ENCODE measurements at places on chromosomes 11 and 22. TPM values are rescaled to one million over a fixed set of nuclear protein-coding genes. Genes with fewer than 3 reads are reported as not detected.
A peak's percentile ranks its signal among the peaks of the same experiment; 100 is the strongest.

GRCh38 chr11:70060611-70061293 lies 17.4 kb upstream of the ANO1 start:
- no peak for DNase-seq

DNA sequence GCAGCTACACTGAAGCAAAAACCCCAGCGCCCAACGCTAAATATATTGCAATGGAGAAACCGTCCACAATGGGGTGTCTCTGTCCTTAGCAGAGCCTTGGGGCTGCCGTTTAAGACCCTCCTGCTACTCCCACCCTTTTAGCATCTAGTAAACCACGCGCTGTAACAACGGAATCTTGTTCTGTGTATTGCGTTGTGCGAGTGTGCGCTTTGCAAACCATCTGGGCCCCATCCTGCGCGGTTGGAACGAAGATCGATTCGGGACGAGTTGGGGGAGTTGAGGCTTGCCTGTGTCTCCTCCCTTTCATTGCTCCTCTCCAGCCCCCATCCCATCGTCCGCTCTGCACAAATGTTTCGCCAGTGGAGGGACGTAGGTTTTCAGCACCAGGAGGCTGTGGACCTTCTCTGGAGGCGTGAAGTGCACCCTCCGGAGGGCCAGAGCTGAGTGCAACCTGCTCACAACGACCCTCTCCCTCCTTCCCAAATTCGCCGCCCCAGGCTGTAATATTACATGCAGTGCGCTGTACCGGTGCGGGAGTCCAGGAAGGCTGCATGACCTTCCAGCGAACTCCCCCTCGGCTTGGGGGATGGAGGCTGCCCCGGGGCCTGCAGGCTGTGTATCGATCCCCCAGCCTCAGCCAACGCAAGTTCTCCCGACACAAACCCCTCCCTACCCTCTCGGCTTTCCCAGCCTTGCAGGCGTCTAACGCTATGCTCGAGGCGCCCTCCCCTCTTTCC lies 1.6 kb upstream of the KMT2A start:
- DNase-seq: no peak

DNA sequence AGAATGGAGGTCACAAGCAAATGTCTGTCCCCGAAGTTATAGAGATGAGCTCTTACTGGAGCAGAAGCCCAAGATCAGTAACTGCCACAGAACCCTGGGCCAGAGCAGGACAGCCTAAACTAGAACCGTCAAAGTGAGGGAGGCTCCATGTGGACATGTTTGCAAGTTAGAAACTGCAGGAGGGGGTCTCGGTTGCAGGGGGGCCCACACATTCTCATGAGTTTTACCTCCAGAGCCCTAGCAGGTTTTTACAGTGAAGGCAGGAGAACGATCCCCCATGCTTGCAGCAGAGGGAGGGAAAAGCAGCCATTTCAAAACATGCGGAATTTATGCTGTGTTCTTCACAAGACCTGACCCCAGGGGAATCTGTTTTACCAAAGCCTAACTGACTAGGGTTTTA lies 133.5 kb upstream of the B3GAT1 start:
- no peak for DNase-seq

GRCh38 chr11:73428227-73428626 lies 52.0 kb downstream of the RELT start:
- DNase-seq: no peak

- DNase-seq: no peak
These were observed 4.6 kb upstream of the MICAL3 start for GRCh38 chr22:18028817-18029527.

GRCh38 chr22:39348909-39349505 lies 784 bp upstream of the SYNGR1 start:
- DNase-seq: no peak

DNA sequence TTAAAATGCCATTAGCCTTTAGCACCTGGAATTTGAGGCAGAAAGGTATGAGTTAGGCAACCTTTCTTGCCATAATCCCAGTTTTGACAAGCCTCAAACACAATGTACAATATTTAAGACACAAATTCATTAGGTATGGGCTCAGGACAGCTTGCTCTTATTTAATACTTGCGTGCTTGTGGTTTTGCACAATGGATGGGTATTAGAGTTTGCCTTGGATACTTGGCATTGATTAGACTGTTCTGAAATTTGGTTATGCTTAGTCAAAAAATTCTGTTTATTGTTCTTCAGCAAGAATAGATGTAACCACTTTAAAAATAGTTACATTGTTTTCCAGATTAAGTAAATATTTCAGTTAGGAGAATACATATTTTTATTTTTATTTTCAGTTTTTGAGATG lies 5.4 kb upstream of the C11orf65 start:
- no peak for DNase-seq

- peak; percentile 1 for DNase-seq
These were observed 40.0 kb downstream of the DCUN1D5 start for GRCh38 chr11:103051981-103052380.

DNA sequence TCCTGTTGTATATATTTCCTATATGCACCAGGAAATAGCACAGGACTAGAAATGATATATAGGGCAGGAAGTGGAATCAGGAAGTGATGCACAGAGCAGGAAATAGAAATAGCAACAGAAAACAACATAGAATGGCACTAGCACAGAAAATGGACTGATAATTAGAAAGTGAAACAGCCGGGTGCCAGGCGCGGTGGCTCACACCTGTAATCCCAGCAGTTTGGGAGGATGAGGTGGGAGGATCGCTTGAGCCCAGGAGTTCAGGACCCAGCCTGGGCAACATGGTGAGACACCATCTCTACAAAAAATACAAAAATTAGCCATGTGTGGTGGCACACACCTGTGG lies 10.0 kb upstream of the RELT start:
- DNase-seq: no peak

- DNase-seq: no peak
These were observed 30.8 kb upstream of the LRRC10B start for GRCh38 chr11:61477727-61478148.

DNA sequence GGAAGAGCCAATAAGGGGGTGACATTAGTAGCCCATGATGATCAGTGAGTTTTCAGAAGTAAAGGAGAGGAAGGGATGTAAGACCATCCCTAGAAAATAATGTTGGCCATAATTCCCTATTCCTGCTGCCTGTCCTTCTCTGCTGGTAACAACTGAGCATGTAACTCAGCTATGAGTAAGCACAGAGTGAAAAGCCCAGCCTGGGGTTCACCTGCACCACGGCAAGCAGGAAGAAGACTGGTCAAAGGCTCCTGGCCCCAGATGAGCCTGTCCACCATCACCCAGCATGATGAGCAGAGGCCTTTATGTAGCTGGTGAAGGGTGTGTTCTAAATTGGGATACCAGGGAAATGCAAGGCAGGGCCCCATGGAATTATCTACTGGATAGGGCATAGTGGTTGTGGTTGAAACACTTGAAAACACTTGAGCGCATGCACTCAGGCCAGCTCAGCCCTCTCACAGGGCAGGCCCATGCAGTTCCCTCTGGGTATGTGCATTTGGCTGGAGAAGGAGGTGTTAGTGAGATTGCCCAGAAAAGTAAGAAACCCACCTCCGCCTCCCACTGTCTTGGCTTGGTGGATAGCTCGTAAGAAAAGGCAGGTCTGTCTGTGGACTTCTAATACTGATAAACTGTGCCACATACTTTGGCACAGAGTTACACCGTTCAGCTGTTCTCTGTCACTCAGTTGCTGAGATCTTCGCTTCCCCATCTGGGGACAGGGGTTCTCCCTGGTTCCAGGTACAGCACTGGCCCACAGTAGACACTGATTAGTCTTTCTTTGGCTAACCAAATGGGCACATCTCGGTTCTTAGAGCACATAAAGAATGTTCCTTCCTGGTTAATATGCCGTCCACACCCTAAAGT lies 86.8 kb downstream of the AMOTL1 start:
- DNase-seq: no peak

GRCh38 chr22:35587447-35587870 lies 29.7 kb downstream of the MB start:
- DNase-seq: no peak

- no peak for DNase-seq
These were observed 13.5 kb upstream of the UVRAG start for GRCh38 chr11:75801362-75802020.

DNA sequence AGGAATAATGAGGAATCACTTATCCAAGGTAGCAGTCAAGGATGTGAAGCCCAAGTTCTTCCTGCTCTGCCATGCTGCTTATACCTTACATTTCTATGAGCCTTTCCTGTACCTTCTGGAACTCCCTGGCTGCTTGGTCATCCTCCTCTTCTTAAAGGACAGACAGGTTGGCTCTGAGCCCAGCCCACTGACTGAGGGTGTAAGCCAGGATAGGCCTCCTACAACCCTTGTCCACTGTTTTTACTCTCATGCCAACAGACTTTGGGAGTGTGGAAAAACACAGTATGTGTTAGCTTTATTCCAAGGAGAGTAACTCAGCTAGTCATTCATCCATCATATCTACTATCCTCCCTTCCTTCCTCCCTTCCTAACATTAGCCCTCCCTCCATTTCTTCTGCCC lies 47.5 kb downstream of the IRAG1 start:
- DNase-seq: no peak

DNA sequence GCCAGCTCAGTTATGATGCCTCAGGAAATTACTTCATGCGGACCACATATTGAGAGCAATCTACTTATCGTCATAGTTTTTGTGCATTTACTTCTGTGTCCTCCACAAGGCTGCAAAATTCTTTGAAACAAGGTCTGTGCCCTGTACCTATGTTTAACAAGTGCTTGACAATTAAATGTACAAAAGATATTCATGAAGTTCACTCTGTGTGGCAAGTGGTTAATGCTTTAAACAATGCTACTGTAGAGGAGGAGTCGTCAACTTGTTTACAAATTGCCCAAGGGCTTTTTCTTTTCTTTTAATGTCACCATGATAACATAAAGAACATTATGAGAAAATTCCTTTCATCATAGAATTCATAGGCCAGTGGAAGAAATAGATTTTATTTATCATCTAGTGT lies 871.5 kb upstream of the CCDC90B start:
- no peak for DNase-seq

RAG1 gene
- 0.33 TPM for polyA plus RNA-seq

OLFML1 gene
- polyA plus RNA-seq: 0.10 TPM

MS4A6A gene
- not detected for polyA plus RNA-seq

RASGRP2 gene
- 0.43 TPM for polyA plus RNA-seq
